ENCODE measurements at places on chromosomes 5 and 9.

DNA sequence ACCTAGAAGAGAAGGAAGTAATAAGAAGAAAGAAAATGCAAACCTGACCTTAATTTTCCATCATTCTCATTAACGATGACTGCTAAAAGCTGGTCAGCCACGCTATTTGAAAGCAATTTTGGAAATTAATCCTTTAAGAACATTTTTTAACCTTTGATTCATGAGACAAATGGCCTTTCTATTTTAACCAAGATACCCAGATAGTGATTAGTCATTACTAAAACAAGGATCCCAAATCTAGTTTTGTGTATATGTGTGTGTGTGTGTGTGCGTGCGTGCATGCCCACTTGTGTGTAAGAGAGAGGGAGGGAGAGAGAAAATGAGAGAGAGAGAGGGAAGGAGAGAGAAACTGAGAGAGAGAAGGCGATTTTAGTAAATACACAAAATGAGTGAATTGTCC is 329.5 kb downstream of the DEPDC1B start:
- DNase-seq = no peak

GRCh38 chr9:35650341-35651158 is at the start of gene SIT1:
Gene SIT1, minus strand, starts transcription at chr9:35650931. Its CDS starts 78 bp downstream, at chr9:35650853.
- DNase-seq = no peak

GRCh38 chr5:52694648-52695047 is 93.1 kb upstream of the ITGA1 start:
- DNase-seq = no peak

- no peak for DNase-seq
These were observed 27.6 kb upstream of the CCDC112 start for GRCh38 chr5:115324021-115324420.

DNA sequence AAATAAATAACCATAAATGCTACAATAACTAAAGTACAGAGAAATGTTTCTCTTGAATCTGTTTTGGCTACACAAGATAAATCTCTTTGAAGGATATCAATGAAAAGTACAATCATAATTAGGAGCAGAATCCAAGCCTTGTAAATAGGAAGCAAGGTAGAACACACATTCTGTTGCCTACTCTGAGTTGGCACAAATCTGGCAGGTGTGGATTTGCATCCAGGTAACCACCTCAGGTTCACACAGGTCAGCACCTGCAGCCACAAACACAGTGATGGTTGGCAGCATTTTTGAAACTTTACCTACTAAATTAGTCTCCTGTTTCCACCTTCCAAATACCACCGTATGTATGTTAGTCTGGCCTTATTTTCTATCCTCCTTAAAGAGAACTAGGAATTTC is 105.3 kb upstream of the PIK3R1 start:
- DNase-seq = no peak

DNA sequence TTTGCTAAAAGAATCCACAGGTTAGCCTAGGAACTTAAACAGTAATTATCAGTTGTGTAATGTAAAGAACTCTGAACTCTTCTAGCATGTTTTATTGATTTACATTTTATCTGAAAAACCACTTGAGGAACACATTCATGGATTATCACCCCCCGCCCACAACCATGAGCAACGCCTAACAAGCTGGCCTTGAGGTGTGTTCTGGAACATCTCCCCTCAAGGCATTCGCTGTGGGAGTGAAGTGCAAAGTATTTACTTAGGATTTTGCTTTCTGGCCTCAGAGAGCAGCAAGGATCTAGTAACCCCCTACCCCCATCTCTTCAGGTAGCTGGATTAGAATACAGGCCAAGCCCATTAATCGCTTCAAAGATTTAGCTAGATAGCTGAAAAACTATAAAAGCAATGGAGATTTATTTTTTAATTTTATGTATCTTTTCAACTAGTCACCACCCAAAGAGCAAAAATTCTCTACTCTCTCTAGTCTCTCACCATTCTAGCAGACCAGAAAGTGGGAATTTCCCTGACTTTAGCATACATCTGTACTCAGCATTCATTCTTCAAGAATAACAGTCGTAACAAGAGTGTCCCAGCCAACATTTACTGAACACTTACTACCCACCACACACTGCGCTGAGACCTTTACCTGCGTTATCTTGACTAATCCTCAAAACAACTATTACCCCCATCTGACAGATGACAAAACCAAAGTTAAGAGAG is 37.2 kb downstream of the DDX31 start:
- DNase-seq = no peak

- no peak for DNase-seq
These were observed 27.6 kb downstream of the DIMT1 start for GRCh38 chr5:62376064-62376463.

GRCh38 chr9:121718084-121718483 is 66.7 kb downstream of the DAB2IP start:
- no peak for DNase-seq

DNA sequence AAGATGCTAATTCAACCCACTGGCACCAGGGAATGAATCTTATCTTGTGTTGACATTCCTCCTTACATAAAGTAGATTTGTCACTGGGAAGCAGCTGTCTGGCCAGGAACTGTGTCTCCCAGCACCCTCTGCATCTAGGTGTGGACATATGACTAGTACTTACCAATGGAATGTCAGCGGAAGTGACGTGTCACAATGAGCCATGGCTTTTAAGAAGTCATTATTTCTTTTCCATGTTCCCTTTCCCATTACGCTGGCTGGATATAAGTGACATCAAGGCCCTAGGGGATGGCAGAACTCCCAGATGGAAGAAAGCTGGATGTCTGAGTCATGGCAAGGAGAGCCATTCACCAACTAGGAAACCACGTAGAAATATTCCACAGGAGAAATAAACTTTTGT is 84.7 kb upstream of the MAST4 start:
- DNase-seq = no peak

GRCh38 chr5:60455589-60455988 is 244.4 kb downstream of the DEPDC1B start:
- DNase-seq = no peak

- DNase-seq = no peak
These were observed 143.2 kb downstream of the C9orf152 start for GRCh38 chr9:110064803-110065202.

- no peak for DNase-seq
These were observed 787.1 kb upstream of the CHD1 start for GRCh38 chr5:99715921-99716320.

DNA sequence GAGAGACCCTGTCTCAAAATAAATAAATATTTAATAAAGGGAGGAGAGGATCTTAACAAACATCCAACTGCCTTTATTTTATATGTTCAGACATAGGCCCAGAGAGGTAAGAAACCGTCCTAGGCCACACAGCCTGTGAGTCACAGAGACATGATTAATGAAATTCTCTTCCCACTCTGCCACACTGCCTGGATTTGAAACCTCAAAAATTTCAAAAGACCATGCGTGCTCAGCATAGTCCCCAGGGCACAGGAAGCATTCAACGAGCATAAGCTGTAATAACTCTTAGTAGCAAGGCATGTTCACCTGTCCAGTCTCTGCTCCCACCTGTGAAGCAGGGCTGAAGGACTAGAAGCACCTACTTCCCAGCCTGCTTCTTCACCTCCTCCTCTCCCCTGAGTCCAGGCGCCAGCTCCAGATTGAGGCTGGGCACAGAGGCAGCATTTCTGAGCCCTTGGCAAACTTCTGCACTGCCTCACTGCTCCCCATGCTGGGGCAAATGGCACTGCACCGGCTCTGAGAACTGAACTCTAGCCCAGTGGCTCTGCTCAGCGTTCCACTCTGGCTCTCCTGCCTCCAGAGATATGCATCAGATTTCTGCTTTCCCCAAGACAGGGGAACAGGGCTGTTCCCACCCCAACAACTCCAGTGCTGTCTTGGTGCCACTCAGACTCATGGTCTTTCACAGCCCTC is 1.1 kb downstream of the FAT2 start:
- no peak for DNase-seq

DNA sequence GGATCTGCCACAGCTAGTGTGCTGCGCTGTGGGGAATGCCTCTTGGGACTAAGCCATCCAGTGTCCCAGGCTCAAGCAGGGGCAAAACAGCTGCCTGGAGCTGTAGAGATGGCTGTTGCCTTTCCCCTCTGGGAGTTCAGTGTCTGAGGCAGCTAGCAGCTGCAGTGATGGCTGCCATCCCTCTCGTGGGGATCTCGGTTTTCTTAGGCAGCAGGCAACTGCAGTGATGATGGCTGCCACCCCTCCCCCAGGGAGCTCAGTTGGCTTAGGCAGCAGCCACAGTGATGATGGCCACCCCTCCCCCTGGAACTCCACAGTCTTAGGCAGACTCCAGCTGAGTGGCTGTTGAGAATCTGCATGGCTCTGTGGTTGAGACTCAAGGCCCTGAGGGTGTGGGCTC is 1389.2 kb upstream of the NUDT12 start:
- no peak for DNase-seq

GRCh38 chr9:108019821-108020220 is 530.3 kb upstream of the KLF4 start:
- no peak for DNase-seq

GRCh38 chr5:36666986-36667385 is 60.6 kb downstream of the SLC1A3 start:
- no peak for DNase-seq

DNA sequence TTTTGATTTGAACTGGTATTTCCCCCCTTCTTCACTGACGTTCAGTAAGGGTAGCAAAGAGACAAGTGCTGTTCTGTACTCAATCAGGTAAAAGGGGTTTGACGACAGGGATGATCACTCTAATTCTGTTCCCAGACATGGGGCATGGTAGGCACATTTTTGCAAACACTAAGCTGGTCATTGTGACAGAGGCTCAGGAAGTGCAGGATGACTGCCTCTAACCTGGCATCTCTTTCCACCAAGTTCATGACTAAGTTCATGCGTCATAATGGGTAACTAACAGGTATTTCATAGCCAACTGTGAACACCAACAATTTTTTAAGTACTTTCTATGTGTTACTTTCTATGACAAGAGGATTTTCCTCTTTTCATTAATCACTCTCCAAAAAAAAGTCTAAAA is 166.5 kb downstream of the MAPKAP1 start:
- DNase-seq = no peak

DNA sequence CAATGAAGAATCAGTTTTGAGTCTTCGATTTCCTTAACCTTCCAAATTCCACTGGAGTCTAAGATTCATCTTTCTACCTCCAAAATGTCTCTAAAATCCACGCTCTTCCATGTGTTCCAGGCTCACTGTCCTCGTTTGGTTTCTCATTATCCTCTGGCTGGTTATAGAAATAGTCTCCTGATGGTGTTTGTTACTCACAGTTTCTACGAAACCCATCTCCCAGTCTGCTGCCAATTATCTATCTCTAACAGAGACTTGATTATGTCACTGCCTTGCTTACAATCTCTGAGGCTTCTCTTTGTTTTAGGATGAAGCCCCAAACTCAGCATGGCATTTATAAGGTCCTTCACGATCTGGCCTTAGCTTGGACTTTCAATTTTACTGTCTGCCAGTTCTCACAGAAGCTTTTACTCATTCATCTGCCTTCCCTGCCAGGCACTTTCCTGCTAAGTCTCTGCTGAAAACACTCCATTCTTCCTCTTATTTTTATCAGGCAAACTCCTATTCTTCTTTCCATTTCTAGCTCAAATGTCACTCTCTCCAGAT is 339.6 kb upstream of the SGCD start:
- no peak for DNase-seq

GRCh38 chr5:138815529-138815928 is 59.6 kb downstream of the LRRTM2 start:
- DNase-seq = no peak

DNA sequence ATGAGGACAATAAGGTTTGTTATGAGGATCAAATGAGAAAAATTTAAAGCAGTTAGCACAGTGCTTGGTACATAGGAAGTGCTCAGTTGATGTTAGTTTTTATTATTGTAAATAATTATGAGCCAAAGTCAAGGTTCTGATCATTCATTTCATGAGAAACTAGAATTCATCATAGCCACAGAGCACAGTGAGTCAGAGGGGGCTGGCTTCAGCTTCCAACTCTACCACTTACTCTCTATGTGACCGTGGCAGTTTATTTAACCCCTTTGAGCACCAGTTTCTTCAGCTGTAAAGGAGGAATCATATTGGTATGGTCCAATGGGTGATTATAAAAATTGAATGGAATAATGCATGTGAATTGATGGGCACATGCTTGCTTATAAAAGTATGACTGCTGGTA is 39.4 kb downstream of the KLHL3 start:
- DNase-seq = peak; percentile 75

DNA sequence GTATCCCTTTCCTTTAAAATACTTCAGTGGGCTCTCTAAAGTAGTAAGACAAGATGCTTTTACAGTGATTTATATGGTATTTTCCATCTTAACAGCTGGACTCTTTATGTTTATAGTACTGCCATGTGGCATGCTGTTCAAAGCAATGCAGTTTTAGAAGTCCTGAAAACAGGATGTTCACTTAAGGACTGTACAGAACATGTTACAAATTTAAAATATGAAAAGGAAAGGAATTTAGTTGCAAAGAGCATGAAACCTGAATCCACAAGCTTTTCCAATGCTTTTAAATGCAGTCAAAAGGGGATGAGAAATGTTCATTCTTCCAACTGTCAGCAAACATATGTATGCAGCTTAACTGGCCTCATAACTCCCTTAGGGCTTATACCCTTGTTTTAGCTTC is 580.2 kb downstream of the EFNA5 start:
- no peak for DNase-seq

GRCh38 chr5:17470064-17470463 is 28.0 kb upstream of the TAF11L2 start:
- no peak for DNase-seq

DNA sequence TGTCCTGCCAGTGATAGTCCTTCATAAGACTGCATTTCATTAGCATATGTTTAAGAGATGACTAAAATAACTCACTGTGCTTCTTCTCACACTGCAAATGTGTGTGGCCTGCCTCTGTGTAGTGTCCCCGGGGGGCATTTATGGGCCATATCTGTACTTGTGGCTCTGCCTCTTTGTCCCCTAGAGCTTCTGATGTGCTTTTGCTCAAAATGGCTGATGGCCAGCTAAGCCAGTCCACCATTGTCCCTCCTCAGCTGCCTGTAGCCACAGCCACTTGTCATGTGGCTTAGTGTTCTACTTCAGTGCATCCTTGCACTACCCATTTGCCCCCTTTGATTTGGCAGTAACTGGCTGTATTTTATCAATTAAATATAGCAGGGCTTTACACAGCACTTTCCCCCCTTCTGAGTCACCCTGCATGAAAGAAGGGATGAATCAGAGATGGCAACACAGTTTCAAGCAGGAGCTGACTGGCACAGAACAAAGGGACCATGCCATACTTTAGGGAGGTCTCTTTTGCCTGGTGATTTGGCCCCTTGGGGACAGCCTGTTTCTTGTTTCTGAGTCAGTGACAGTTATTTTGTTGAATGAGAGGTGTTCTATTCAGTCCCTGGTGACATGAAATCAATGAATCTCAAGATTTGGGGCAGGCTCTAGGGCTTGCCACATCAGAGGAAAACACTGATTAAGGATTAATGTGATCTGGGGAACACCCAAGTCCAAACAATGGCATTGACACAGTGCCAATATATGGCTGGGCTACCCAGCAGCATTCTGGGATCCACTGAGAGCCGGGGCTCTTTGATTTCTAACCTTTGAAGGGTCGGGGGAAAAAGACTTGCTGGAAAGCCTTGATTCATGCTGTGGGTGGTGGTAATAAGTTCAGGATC is 245.5 kb downstream of the SMARCA2 start:
- no peak for DNase-seq

GRCh38 chr5:94218374-94218773 is 400.0 kb downstream of the KIAA0825 start:
- DNase-seq = no peak

Data from dermis blood vessel endothelial cell (primary cell).